ENCODE measurements at places on chromosomes 11 and 22. TPM values are rescaled to one million over a fixed set of nuclear protein-coding genes. Genes with fewer than 3 reads are reported as not detected.
A peak's percentile ranks its signal among the peaks of the same experiment; 100 is the strongest.

DNA sequence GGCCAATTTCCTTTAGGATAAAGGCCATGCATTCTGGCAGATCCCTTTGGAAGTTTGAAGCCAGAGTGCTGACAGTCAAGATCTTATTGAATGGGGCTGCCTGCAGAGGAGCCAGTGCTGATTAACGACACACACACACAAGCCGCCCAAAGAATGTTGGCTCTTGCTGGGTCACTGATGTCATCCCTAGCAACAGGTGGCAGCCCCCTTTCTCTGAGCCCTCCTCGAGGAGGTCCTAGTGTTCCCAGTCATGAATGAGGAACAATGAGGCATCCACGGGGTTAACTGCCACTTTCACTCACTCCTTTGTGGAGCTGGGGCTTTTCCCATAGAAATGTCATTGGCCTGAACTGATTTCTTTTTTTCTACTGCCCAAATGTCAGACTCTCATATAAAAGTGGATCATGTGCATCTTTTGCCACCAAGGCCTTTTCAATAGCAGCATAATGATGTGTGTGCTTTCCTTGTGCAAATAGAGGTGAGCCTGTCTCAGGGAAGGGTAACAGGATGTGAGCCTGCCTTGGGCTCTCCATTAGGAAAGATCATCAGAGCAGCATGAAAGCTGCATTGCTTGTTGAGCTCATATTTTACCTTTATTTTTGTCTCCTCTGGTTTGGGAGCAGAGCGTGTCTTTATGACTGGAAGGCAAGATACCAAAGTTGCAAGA is 301.8 kb upstream of the MTNR1B start:
- DNase-seq: no peak

DNA sequence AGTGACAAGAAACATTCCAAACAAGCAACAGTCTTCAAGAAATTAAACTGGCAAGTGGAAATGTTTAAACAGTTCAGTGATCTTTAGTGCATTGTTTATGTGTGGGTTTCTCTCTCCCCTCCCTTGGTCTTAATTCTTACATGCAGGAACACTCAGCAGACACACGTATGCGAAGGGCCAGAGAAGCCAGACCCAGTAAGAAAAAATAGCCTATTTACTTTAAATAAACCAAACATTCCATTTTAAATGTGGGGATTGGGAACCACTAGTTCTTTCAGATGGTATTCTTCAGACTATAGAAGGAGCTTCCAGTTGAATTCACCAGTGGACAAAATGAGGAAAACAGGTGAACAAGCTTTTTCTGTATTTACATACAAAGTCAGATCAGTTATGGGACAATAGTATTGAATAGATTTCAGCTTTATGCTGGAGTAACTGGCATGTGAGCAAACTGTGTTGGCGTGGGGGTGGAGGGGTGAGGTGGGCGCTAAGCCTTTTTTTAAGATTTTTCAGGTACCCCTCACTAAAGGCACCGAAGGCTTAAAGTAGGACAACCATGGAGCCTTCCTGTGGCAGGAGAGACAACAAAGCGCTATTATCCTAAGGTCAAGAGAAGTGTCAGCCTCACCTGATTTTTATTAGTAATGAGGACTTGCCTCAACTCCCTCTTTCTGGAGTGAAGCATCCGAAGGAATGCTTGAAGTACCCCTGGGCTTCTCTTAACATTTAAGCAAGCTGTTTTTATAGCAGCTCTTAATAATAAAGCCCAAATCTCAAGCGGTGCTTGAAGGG is 6.0 kb downstream of the MALAT1 start:
- no peak for DNase-seq

TRIM49 gene
- total RNA-seq: not detected

- DNase-seq: peak; percentile 32
Observed at GRCh38 chr11:64765851-64766665, 6.3 kb upstream of the PYGM start.

DNA sequence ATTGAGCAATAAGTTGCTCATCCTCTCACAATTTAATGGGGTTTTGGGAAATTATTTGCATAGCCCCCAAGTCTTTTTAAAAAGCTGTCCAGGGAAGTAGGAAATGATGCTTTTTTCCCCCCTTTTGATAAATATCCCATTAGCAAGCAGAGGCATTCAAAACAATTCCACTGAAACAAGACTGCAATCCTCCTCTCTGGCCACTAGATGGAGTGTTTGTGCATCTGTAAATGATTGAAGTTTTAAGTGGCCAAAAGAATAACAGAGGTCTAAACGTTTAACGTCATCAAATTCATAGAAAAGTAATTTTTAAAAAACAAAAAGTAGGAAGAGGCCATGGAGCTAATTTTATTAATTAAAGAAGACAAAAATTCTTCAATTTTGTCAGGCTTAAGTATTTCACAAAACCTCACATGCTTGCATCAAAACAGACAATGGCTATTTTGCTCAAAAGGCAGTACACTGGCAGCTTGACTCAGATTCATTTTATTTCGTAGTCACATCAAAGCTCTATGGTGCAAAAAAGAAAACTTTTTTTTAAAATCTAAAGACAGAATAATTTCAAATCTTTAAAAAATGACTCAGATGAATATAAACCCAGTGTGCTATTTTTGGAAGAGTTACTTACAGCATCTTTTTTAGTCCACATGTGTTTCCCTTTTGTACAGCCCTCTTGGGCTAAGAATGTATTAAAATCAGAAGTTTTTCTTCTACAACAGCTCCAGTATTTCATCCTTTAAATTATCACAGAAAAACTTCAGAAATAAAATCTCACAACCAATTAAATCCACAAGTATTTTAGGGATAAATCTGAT is 17.8 kb downstream of the CHORDC1 start:
- DNase-seq: no peak

GRCh38 chr22:33639588-33640254 is 280.6 kb downstream of the LARGE1 start:
- no peak for DNase-seq

DNA sequence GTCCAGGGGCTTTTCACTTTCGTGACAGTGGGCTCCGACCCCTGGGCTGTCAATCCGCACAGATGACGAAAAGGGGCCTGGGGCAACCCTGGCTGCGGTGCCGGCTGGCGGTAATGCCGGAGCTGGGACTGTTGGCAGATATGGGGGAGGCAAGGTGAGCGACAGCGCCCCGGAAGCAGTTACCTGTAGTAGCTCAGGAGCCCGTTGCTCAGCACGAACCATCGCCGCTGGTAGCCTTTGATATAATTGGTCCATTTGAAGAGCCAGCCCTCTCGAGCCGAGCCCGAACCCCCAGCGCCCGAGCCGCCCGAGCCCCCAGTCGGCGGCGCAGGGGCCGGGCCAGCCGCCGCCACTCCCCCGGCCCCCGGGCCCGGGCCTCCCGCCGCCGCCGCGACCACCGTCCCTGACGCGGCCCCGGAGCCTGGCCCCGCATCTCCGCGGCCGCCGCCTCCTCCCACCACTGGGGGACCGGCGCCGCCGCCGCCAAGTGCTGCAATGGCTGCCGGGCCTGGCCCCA is 396 bp downstream of the OSBP start:
- DNase-seq: no peak

DNA sequence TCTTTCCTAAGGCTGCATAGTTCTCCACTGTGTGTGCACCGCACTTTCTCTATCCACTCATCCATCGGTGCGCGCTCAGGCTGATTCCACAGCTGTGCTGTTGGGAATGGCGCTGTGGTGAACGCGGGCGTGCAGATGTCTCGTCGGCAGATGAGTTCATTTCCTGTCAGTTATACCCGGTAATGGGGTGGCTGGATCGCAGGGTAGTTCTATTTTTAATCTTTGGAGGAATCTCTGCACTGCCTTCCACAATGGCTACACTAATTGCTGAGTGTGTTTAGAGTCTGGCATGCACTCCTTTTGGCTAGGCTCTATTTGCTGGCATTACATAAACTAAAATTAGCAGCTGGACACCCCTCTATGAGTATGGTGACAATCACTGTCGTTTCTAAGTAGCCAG is 27.9 kb upstream of the KRTAP5-7 start:
- no peak for DNase-seq
